ENCODE measurements at places on chromosomes 6 and 20. TPM values are rescaled to one million over a fixed set of nuclear protein-coding genes. Genes with fewer than 3 reads are reported as not detected.

GRCh38 chr6:34055223-34055933, 90.5 kb downstream of the GRM4 start:
- peak; percentile 61 for DNase-seq

DNA sequence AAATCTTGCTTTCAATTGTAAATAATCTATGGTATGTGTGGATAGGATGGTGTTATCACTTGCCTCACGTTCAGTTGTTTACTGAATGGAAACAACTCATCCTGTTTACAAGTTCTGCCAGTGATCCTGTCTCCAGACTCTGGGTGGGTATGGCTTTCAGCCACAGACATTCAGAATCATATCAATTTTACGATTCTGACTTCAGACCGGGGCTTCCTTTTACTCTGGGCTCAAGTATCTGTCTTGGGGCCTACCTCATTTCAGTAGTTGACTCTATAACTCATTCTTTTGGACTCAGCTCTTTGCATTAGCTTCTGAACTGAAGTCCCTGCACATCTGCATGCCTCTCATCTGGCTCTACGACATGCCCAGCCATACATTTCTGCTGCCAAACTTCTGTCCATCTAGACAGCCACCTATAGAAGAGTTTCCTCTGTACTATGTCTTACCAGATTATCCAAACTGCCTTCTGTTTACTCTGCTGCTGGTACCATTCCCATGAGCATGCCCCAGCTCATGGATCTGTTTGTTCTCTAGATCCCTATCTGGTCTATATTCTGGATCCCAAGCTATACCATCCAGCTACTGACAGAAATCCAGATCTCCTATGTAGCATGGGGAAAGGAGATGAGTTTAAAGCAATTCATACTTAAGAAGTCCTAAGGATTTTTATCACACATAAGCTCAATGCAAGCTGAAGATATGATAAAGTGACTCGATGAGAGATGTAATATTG, 34.3 kb downstream of the FYN start:
- no peak for DNase-seq

GRCh38 chr6:45586216-45587171, 208.8 kb upstream of the SUPT3H start:
- no peak for DNase-seq

DNA sequence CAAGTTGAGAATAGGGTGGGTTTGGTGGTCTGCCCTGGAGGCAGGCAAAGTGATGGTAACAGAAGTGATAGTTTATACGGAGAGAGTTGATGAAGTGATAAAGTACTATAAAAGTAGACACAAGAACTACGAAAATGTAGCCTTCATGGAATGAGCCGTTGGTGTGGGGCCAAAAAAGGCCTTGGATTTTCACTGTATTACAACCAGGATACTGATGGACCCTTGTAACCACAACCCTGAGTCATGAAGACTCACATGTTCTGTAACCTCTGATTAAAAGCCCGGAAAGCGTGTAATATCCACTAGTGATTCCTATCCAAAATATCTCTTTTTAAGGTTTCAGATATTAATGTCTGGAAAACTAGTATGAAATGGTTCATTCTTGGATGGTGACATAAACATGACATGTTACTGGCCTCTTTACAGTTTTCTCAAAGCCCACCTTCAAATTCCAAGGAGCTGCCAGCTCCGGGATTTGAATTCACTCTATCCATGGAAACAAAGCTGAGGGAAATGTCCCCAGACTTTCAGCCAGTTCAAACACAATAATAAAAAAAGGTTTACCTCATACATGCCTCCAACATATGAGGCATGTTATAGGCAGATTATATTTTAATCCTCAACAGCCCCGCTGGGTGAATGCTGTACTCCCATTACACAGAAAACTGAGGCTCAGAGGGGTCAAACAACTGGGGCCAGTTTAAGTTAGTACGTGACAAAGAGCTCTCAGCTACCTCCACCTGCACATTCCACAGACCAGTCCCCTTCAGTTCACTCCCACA, 55.4 kb downstream of the MRPL14 start:
- DNase-seq, result no peak

DNA sequence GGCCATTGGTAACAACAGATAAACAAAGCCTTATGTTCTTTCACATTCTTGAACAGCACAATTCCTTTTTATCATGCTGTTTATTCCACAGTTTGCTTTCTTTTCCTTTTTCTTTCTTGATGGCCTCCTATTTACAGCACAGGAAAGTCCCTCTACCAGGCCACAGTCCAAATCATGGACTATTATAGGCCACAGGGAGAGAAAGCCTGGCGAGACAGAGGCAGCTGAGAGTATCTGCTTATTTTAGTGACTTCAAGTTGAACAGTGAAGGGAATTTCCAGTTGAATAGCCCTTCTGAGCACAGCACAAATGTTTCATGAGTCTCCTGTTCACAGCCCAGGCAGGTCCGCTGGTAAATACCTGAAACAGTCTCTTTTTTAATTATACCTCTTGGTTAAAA, 263.7 kb upstream of the ARID1B start:
- DNase-seq, result no peak

- no peak for DNase-seq
Observed at GRCh38 chr20:600141-600540, 10.0 kb downstream of the TCF15 start.

SOBP gene
- total RNA-seq, result 6.9 TPM

SIRPD gene
- total RNA-seq, result 1.5 TPM

DNA sequence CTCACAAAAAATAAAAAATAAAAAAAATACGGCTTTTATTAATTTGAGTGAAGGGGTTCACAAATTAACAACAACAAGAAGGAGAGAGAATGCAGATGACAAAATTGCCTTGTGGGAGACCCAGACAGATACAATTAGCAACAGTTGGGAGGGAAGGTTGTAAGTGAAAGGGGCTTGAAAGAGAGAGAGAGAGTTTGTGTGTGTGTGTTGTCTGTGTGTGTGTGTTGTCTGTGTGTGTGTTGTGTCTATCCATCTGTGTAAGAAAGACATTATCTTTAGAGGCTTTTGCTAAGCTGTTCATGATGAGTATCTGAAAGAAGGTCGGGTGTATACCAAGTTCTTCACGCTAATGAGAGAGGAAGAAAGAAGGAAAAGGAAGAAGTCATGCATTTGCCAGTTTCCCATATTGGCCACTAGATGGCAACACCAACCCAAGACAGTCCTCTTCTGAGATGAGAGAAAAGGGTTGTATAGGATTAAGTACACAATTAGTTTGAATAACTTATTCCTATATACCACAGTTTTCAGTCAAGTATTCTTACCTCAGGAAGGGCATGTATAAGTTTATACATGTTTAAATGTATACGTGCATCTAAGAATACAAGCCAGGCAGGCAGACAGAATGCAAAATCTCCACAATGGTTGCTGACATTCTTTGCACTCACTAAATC, 63.7 kb upstream of the CD2AP start:
- DNase-seq, result no peak

- DNase-seq, result no peak
Observed at GRCh38 chr20:42267793-42268384, 649.7 kb upstream of the CHD6 start.

LZTS3 gene
- total RNA-seq, result 18.5 TPM

DNA sequence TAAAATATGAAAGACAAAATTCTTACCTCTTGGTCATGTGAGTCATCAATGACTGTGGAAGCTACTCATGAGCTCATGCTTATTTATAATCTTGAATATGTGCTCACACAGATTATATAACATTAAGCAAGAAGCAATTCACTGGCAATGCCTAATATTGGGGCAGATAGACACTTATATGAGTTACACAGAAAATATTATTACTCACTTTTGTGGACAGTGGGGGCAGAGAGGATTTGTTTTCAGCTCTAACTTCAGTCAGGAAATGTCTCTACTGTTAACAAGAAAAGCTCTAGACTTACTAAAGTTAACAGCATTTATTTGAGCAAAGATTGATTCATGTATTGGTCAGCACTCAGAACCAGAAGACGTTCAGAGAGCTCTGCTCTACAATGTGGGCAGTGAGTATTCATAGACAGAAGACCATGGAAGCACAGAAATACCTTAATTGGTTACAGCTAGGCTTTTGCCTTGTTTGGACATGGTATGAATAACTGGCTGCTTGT, 85.8 kb upstream of the AHI1 start:
- no peak for DNase-seq

DNA sequence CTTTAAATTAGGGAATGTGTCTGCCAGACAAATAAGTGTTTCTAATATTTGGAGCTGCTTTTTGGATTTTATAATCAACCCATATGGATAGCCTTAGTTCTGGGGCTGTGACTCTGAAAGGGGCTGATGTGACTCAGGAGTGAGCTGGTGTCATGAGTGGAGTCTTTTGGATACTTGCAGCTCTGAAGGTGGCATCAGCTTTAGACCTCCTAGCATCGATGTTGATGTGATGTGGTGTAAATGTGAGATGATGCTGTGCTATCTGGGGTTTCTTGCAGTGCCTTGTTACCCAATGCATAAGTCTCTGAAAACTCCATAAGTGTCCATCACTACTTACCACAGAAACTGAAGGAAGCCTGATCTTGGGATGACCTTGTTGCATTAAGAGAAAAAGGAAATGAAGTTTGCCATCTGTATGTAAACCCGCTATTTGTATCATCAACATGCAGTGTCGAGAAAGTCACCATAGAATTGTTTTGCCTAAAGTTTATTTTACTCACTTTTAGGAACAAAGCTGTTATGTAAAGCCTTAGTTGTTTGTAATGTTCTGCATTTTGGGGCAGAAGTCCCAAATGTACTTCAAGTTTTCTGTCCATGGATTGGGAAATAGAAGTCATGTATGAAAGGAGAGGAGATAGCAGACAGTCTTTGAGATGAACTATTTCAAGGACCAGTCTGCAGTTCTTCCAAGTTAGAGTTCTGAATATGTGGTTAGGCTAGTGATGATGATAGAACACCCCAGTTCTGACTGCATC, 8.0 kb downstream of the FOXO3 start:
- DNase-seq, result no peak

DNA sequence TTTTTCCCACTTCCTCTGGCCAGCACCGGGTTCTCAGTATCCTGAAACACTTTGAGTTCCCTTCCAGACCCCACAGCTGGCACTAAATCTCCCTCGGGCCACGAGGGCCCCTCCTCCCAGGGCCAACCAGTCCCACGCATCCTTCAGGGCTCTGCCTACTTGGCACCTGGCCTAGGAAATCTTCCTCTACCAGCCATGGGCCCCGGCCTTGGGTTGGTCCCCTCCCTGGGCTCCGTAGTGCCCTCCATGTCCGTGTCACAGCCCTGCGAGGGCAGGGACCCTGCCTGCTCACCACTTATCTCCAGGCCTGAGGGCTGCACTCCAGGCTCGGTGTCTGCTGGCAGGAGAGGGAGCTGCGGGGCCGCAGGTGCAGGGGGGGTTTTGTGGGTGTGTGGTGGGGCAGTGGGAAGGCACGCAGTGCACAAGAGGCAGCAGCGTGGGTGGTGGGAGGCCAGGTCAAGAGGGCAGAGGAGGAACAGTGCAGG, 48.8 kb upstream of the CDH22 start:
- DNase-seq, result no peak

- DNase-seq, result no peak
Observed at GRCh38 chr20:21498195-21498594, 15.7 kb downstream of the NKX2-2 start.

DNA sequence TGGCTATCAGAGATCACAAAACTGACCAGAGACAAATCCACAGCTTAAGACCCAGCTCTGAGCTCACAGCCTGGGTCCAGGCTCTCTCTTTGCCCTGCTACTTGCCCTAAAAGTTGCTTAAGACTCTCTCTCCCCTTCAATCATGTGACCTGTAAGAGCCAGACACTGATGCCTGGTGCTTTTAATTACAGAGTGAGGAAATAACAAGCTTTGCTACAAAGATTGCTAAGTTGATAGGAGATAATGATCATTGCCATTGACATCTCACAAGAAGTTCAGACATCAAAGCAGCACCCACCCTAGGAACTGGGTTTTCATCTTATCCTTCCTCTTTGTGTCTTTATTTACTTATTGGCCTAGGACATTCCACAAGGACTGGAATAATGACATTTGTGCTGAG, 125.9 kb upstream of the CD93 start:
- DNase-seq, result no peak

- peak; percentile 56 for DNase-seq
Observed at GRCh38 chr20:35663516-35664465, 909 bp downstream of the CPNE1 start.

TRIM15 gene
- total RNA-seq, result not detected

GRCh38 chr6:25537349-25538018, 114.5 kb upstream of the SCGN start:
- no peak for DNase-seq

ADGRF4 gene
- total RNA-seq, result not detected

MCCD1 gene
- total RNA-seq, result not detected

DNA sequence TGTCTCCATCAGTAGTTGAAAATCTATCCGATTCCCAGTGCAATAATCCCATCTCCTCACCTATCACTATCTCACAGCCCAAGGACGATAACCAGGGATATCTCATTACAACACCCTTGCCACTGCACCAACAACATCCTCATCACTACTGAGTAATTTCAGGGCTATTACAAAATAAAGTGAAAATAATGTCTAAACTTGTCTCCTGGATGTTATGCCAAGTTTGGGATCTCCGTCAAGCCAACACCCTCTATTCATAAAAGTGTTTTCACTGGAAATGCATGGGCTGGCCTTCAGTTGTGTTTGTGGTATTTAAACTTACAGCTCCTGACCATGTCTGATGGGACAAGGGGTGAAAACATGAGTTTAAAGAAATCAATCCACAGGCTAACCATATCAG, 42.0 kb upstream of the STMND1 start:
- DNase-seq, result no peak

DNA sequence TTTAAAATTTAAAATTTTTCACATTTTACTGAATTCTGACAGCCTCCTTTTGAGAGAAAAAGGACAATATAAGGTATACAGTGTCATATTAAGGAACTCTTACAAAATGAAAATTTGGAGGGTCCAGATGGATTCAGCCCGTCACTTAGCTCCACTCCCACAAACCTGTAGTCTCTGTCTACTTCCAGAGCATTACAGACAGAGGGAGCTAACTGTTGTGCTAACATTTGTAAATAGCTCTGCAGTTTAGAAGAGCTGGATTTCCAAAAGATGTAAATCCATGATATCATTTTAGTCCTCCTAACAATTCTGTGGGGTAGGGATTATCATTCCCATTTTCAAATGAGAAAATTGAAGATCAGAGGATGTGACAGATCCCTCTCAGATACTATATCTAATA, 16.1 kb upstream of the SERINC3 start:
- DNase-seq, result no peak

DNA sequence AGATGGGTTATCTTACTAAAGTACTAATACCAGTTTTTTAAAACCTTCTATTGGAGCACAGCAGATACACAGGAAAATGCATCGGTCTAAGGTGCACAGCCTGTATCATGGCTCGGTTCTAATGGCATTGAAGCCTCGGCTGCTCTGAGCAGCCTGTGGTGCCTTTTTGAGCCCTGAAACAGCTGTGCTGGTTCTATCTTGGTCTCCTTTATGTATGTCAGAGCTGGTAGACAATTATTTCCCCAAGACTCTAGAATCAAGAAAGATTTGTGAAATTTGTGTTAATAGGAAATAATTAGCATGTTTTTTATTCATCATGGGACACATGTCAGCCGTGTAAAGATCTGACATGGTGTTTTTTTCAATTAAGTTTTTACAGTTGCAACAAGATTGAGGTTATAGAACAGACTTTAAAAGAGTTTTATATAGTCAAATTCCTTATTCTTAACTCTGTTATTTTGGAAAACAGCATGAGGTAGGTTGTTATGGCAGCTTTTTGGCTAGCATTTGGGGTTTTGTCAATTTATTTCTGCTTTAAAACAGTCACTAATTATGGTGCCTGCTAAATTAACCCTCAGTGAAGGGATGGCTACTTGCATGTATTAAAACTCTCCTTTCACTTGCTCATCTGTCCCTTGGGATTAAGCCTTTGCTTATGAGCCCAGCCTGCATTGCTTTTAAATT, 40.3 kb upstream of the C20orf144 start:
- DNase-seq, result no peak
